ENCODE measurements at places on chromosomes 7 and 10.

DNA sequence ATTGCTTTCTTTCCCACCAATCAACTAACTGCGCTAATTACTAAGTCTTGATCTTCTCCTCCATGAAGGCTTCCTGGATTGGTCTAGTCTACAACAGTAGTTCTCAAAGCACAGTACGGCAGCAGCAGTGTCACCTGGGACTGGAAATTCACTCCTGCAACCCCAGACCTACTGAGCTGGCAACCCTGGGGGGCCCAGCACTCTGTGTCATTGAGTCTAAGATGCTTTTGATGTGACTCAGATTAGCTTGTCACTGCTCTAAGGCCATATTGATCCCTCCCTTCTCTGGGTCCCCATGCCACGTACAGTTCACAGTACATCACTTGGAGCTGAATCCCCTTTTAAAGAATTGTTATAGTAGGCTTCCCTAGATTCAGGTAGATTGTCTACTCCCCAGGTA, 65.7 kb upstream of the KMT2C start:
- DNase-seq: no peak

DNA sequence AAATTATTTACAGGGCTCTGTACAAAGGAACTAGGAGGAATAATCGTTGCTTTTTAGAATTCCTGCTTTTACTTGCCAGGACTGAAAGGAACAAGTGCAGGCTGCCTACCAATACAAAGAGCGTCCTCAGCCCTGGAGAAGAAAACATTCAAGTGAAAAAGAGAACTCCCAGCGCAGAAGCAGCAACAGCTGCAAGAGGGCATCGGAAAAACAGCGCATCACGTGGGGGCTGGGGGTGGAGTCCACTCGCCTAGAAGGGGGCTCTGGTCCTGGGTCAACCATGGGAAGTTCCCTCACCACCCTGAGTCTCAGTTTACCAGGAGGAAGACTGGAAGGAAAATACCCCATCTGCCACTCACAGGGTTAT, 385 bp upstream of the C10orf90 start:
- DNase-seq: no peak

DNA sequence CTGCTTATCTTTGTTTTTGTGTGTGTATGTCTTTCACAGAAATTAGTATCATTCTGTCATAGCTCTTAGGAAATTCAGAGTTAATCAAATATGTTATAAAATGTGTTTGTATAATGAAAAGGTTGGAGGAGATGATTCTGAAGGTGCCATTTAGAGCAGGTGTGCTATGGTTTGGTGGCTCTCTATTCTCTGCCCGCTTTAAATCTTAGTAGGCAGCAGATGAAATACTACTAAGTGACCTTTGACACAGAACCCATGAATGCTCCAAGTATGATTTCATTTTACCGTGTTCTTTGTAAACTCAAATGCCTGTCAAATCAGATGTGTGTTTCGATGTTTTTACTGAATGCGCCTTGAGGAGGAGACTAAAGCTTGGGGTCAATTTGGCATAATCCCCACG, 24.5 kb downstream of the ZEB1 start:
- DNase-seq: no peak

GRCh38 chr10:43090188-43090587, 13.3 kb downstream of the RET start:
- no peak for DNase-seq

DNA sequence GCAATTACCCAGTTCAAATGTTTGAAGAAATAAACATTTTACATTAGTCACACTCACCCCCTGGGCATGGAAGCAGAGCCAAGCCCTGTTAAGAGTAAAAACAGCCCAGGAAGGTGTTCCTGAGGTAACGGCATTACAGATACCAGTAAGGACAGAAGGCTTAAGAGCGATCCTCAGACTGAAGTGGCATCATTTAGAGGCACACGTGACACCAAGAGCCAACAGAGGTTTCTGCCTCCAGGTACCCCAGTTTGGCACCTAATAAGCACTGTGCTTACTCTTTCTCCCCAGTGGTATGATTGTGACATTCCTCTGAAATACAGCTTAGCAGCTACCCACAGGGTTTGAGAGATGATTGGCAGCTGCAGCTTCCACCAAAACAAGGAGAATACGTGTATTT, 17.2 kb downstream of the MMS19 start:
- DNase-seq: no peak

DNA sequence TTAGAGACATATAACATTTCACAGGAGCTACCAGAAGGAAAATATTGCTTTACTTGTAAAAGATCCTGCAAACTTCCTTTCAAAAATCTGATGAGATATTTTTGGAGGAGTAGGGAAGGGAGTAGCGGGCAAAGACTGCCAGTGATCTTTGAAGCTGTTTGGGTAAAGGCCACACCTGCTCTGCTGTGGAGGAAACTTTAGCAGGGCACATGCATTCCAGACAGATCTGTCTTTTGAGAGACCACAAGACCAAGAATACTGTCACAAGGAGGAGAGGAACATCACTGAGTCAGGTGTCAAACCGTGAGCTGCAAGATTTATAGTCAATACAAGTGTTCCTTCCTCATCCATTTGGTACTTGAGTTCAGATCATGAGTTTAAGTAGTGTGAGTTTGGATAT, 654.4 kb downstream of the DNAJB9 start:
- DNase-seq: no peak

Measured in CD4-positive, alpha-beta T cell treated with Interleukin-4 for 4 hours (primary cell).